Kidney (tissue), 22 donors: ENCODE measurements at places on chromosomes 3 and 15. TPM values are rescaled to one million over a fixed set of nuclear protein-coding genes. Genes with fewer than 3 reads are reported as not detected.

GRCh38 chr3:32960404-32961170 is 9.1 kb downstream of the CCR4 start:
- DNase-seq: no peak

DNA sequence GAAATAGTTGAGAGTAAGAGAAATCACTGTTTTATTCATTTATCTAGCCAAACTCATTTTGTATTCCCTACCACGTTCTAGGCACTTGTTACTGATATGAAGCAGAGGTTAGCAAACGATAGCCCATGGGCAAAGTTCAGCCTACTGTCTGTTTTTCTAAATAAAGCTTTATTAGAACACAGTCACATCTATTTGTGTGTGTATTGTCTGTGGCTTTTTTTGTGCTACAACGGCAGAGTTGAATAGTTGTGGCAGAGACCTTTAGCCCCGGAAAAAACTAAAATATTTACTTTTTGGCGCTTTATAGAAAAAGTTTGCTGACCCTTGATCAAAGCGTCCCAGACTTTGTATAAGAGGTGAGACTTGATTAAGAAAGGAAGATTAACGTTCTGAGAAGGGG is 289.1 kb upstream of the CFAP20DC start:
- no peak for DNase-seq

GRCh38 chr3:775178-775880 is 317.5 kb upstream of the CNTN6 start:
- DNase-seq: no peak

Gene NKIRAS1
- polyA plus RNA-seq: 17.2 TPM

GRCh38 chr3:16329036-16329825 is 64.2 kb downstream of the OXNAD1 start:
- DNase-seq: no peak

DNA sequence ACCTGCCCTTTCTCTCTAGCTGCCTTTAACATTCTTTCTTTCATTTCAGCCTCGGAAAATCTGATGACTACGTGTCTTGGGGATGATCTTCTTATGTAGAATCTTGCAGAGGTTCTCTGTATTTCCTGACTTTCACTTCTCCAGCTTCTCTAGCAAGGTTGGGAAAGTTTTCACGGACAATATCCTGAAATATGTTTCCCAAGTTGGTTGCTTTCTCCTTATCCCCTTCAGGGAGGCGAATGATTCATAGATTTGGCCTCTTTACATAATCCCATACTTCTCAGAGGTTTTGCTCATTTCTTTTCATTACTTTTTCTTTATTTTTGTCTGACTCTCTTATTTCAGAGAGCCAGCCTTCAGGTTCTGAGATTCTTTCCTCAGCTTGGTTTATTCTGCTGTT is 62.1 kb upstream of the CCDC54 start:
- DNase-seq: no peak

GRCh38 chr15:58386081-58386480 is 45.7 kb upstream of the LIPC start:
- DNase-seq: no peak

GRCh38 chr3:193974191-193974652 is 161.7 kb upstream of the HES1 start:
- no peak for DNase-seq

DNA sequence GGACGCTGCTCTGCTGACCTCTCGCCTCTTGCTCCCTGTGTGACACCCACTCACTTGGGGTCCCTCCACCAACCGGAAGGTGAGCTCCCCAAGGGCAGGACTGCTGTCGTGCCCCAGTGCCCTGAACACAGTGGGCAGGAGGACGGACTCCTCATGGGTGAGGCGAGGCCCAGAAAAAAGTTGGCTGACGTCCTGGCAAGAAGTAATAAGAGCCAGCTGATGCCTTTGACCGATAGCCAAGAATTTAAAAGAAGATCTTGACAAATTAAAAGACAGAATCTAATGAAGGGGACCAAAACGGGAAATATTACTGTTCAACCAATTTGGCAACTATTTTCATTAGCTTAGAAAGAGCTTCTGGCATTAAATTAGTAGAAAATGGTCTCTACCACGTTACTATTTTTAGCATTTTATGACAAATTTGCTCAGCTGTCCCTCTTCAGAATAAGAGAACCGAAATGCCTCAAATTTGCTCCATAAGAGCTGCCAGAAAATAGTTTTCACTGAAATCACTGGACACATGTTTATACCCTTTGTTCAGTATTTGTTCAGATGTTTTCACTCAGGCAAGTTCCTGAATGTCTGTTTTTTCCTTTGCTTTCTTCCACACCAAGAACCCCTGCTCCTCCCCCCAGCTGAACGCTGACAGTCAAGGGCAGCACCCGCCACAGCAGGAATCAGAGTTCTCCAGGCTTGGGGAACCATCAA is 60.5 kb downstream of the XXYLT1 start:
- peak; percentile 47 for DNase-seq

- no peak for DNase-seq
Measured at GRCh38 chr15:98043160-98044014, 82.9 kb downstream of the ARRDC4 start.

DNA sequence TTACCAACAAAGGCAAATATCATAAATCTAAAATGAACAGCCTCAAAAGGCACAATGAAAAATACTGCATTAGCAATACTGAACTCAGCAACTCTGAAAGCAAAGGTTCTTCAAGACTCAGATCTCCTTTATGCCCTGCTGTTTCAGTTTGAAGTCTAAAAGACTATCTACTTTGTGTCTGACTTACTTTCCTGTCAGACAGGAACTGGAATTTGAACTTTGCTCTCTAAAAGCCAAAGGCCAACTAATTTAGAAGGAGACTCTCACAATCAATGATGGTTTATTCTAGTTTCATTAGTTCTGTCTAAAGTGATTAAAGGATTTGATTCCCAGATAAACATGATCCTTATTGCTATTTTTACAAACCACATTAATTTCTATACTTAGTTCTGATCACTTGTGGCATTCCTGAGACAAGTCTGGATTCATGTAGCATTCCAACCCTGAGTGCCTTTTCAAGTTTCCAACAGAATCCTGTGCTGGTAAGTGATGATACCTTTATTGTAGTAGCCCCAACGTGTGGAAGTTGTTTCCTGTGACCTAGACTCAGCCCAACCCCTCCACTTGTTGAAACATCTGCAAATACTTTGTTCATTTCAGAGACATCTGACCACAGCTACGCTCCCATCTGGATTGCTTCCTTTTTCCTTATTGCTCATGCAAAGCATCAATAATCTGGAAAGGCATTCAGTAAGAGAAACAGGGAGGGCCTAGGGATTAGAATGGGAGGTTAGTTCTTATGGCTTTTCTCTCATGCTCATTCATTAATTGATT is 14.9 kb upstream of the LEKR1 start:
- DNase-seq: no peak

Gene SRP14
- 867 TPM for polyA plus RNA-seq

Gene NUTM1
- not detected for polyA plus RNA-seq

GRCh38 chr3:79009861-79010260 is 757.9 kb downstream of the ROBO1 start:
- no peak for DNase-seq

- peak; percentile 80 for DNase-seq
Measured at GRCh38 chr15:69593981-69594966, 141.7 kb downstream of the RPLP1 start.

DNA sequence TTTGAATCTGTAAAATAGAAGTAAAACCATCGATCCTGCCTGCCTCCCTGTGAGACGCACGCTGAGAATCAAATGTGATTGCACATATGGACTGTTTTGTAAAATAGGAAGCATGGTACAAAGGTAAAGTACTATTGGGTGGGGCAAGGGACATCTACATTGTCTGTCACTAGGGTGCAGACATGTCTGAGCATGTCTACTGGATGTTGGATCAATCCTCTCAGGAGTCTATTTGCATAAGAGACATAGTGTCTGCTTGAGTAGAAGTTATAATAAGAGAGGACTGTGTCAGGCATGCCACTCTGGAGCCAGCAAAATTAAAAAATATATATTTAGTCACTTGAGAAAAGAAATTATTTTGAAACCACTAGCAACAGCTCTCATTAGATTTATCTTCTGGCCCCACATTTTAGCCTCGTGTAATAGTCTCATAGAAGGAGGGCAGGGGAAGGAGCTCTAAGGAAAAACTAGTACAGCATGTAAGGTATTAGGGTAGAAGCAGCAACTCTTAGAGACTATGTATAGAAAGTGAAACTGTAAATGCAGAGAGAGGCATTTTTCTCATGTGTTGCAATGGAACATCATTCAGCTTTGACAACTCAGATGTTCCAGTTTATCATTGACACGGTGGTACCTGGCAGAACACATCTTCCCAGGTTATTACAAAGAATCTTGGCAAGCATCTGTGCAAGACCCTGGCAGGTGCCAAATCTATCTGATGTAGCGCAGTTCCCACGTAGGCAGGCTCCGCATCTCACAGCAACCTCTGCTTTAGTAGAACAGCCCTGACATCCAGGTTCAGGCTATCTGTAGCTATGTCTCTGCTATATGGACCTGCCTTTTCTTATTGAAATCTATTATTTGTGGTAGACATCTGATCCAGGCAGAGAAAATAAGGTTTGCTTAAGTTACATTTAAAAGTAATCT is 85.2 kb upstream of the CHL1 start:
- DNase-seq: no peak

DNA sequence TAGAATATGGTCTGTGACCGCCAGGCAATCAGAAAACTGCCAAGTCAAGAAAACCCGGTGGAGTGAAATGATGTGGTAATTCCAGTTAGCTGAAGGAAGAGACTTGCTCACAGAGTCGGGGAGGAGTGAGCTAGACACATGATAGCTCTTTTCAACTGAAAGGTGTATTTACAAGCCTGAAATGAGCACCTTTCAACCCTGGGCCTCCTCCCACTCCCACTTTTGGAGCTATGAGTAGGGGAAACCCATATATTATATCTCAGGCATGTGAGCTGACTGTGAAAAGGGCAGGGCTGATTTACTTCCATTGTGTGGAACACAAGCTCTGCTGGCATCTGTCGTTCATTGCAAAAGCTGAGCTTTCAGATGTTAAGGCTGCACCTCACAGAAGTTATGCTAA is 960.2 kb downstream of the TUSC7 start:
- DNase-seq: peak; percentile 60

DNA sequence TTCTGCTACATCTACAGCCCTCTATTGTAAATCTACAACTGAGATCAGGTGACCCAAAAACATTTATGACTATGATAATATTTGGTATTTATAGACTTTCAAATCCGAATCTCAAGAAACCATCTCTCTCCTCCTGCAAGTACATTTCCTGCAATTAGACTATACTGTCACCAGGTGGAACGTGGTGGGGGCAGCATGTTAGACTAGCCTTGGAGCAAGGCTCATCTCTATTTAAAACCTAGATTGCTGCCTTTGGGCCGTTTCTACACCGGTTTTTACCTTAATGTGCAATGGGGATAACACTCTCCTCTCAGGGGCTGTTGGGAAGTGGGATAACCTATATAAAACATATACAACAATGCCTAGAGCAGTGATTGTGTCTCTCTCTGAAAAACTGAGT is 3.8 kb upstream of the KATNBL1 start:
- DNase-seq: no peak

GRCh38 chr3:129657261-129658046 is 51.0 kb upstream of the PLXND1 start:
- no peak for DNase-seq

Gene STARD9
- polyA plus RNA-seq: 1.1 TPM

DNA sequence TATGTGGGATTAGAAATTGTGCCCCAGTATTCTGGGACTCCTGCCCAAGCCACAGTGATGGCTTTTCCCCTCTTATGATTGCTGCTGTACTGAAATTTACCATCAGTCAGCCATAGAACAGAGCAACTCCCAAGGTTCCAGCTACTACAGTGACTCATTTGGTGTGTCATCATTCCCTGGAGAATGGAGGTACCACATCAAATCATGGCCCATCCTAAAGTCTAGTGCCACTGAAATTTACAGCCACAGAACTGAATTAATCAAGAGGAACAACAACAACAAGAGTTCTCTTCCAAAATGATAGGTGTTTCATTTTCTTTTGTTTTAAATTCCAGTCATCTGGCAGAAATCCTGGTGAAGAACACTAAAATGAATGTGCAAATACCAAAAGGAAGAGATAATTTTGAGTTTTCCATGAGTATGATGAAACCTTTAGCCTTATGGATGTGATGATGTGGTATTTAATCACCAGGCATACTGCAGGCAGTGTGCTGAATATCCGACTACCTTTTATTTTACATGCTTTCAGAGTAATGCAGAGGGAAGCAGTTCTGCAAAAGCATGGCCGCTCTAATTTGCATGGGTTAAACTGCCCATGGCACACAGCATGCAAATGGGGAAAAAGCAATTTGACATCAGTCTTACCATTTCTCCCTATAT is 75.6 kb upstream of the SLC2A2 start:
- no peak for DNase-seq

Gene DUSP7
- polyA plus RNA-seq: 10.1 TPM

Gene CYP1A1
- 0.26 TPM for polyA plus RNA-seq

DNA sequence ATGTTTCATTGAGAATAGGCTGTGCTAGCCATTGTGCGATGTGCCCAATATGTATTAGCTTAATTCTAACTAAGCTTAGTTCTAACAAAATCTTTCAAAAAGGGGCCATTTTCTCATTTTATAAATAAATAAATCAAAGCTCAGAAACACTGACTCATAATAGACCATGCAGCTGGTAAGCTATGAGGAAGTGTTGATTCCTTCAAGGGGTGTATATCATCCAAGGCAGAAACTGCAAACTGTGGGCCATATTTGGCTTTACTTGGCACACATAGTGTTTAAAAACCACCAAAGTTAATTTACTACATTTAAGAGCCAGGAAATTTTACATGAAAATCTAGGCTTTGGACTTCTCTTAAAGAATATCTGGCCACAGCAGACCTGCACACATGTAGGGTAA is 136.5 kb downstream of the ZNF621 start:
- DNase-seq: no peak

Gene GOLGA6L4
- 3.0 TPM for polyA plus RNA-seq

GRCh38 chr3:127421943-127422662 is 134.3 kb upstream of the PRR20G start:
- DNase-seq: no peak

Gene IL5RA
- polyA plus RNA-seq: 0.22 TPM

Gene CELF6
- polyA plus RNA-seq: 3.8 TPM

- DNase-seq: no peak
Measured at GRCh38 chr3:184395320-184395660, 15.4 kb downstream of the CHRD start.

- DNase-seq: no peak
Measured at GRCh38 chr3:37397396-37397795, 223.0 kb upstream of the LRRFIP2 start.

DNA sequence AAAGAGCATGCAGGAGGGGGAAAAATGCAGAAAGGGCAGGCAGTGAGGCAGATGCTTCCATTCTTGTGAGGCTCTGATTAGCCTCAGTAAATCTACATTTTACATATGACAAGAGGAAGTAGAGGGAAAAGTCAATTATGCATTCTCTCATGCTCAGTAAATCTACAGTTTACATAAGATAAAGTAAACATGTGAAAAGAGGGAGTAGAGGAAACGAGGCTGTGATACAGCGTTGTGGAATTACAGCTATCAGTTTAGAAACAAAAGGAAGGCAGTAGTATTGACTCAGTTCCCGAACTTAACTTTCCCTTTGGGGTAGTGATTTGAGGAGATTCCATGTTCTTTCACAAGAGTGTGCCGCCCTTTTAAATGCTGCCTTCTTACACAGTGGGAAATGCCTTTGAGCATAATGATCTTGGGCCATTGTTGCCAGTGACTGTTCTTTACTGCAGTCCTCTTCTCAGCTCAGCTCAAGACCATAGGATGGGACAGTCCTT is 39.3 kb downstream of the OSTN start:
- no peak for DNase-seq

GRCh38 chr3:14483286-14483685 is 56.9 kb downstream of the GRIP2 start:
- DNase-seq: no peak

GRCh38 chr3:133593243-133593642 is 19.8 kb downstream of the CDV3 start:
- DNase-seq: no peak

GRCh38 chr3:32340039-32340438 is 51.6 kb upstream of the CMTM7 start:
- DNase-seq: peak; percentile 84
